ENCODE measurements at places on chromosomes 7 and 10. TPM values are rescaled to one million over a fixed set of nuclear protein-coding genes. Genes with fewer than 3 reads are reported as not detected.

The FXYD4 gene
- not detected for total RNA-seq

The TRUB1 gene
- total RNA-seq: 13.1 TPM

The CCL24 gene
- total RNA-seq: not detected

The GNGT1 gene
- total RNA-seq: not detected

The EGR2 gene
- under 0.01 TPM for total RNA-seq

The C10orf62 gene
- not detected for total RNA-seq

The ZNF518A gene
- 12.1 TPM for total RNA-seq

The IFIT1B gene
- not detected for total RNA-seq

The SEMA4G gene
- total RNA-seq: 0.99 TPM

The PRRT4 gene
- total RNA-seq: not detected

The IQUB gene
- total RNA-seq: 0.20 TPM

The ADRA2A gene
- under 0.01 TPM for total RNA-seq

The IFIT2 gene
- 8.1 TPM for total RNA-seq

The C10orf53 gene
- total RNA-seq: not detected

The FEZF1 gene
- not detected for total RNA-seq

The TECTB gene
- total RNA-seq: not detected

The AKR1C4 gene
- not detected for total RNA-seq

The C10orf143 gene
- total RNA-seq: 0.40 TPM

The COL17A1 gene
- total RNA-seq: under 0.01 TPM

The UCN3 gene
- total RNA-seq: not detected

The URGCP gene
- 20.0 TPM for total RNA-seq

The ANKRD7 gene
- 0.22 TPM for total RNA-seq

The FRA10AC1 gene
- total RNA-seq: 3.2 TPM

The SRRM3 gene
- 1.5 TPM for total RNA-seq

The PNPLA8 gene
- total RNA-seq: 20.5 TPM

The WDFY4 gene
- 0.87 TPM for total RNA-seq

The NUTM2E gene
- total RNA-seq: not detected

The ZNF736 gene
- 8.3 TPM for total RNA-seq

The BRAT1 gene
- total RNA-seq: 13.9 TPM

The CALHM1 gene
- not detected for total RNA-seq

The ERVW-1 gene
- not detected for total RNA-seq

The SFRP4 gene
- total RNA-seq: not detected

The NPC1L1 gene
- not detected for total RNA-seq

The SLC16A9 gene
- total RNA-seq: not detected

The RPA3 gene
- total RNA-seq: 9.3 TPM

The ITGB8 gene
- total RNA-seq: 31.2 TPM

The GPRIN2 gene
- not detected for total RNA-seq

The SLC12A9 gene
- total RNA-seq: 39.3 TPM

The ZNF488 gene
- under 0.01 TPM for total RNA-seq

The TBX20 gene
- not detected for total RNA-seq

The LRWD1 gene
- 17.7 TPM for total RNA-seq

The HMX2 gene
- total RNA-seq: not detected

The CNTNAP2 gene
- not detected for total RNA-seq

The ENTPD1 gene
- 2.6 TPM for total RNA-seq

The UTF1 gene
- not detected for total RNA-seq

The PANK1 gene
- 1.3 TPM for total RNA-seq

The GPR158 gene
- not detected for total RNA-seq
